ENCODE measurements at places on chromosomes 7 and 10.

- DNase-seq, result no peak
Measured at GRCh38 chr10:107481224-107481623, 316.7 kb upstream of the SORCS1 start.

DNA sequence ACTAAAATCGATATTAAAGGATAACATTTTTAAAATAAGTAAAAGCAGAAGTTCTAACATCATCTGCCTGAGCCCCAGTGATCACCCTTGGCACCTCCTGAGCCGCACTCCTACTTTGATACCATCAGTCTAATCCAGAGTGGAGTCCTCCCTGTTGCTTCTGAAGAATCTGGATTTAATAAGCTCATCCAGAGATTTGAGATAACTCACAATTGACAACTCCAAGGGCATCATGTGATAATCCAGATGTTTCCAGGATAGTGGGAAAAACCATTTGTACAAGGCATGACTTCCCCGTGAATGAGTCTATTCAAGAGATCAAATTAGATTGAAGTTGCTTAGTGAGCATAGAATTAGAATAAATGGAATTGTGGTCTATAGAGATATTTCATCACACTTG, 475.8 kb upstream of the C7orf33 start:
- DNase-seq, result no peak

DNA sequence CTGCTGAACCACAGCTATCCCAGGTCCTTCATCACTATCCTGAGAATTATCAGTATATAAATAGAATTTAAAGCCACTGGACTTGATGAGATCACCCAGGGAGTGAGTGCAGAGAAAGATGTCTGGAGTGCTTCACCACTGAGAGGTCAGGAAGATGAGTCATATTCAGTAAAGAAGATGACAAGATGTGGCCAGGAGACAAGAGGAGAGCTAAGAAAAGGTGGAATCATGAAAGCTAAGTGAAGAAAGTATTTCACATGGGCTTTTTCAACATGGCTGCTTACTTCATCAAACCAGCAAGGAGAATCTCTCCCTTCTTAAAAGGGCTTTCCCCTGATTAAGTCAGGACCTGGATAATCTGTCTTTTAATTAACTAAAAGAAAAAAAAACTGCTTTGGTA, 9.1 kb upstream of the PRKAR2B start:
- DNase-seq, result no peak

- no peak for DNase-seq
Measured at GRCh38 chr10:26368463-26368862, 69.7 kb upstream of the APBB1IP start.

DNA sequence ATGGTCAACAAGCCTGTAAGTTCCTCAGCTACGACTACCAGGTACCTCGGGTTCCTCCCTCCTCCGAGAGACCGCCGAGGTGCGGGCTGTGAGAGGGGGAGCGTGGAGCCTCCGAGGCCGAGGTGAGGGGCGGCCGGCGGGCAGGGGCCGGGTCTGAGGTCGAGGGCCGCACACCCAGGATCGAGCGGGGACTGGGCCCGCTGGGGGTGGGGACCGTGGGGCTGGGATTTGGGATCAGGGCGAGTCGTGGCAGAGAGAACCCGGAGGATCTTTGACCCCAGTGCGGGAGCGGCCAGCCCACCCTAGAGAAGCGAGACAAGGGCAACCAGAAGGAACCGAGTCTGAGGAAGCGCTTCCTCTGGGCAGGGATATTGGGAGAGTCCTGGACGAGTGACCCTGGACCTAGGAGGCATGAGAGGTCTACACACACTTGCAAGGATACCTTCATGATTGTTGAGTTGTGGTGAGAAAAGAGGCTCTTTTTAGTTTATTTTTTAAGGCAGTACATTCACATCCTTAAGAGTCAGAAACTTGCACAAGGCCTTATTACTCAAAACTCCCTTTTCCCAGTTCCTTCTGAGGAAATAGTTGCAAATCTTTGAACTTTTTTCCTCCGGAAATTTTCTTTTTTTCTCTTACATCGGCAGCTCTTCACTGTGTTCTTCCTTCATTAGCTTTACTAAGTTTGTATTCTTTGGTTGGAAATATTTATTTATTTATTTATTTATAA, 395 bp downstream of the ZNF487 start:
- no peak for DNase-seq

GRCh38 chr10:117137031-117137910, 799 bp downstream of the VAX1 start:
- DNase-seq, result no peak

- no peak for DNase-seq
Measured at GRCh38 chr7:47653550-47654411, 71.9 kb upstream of the TNS3 start.

DNA sequence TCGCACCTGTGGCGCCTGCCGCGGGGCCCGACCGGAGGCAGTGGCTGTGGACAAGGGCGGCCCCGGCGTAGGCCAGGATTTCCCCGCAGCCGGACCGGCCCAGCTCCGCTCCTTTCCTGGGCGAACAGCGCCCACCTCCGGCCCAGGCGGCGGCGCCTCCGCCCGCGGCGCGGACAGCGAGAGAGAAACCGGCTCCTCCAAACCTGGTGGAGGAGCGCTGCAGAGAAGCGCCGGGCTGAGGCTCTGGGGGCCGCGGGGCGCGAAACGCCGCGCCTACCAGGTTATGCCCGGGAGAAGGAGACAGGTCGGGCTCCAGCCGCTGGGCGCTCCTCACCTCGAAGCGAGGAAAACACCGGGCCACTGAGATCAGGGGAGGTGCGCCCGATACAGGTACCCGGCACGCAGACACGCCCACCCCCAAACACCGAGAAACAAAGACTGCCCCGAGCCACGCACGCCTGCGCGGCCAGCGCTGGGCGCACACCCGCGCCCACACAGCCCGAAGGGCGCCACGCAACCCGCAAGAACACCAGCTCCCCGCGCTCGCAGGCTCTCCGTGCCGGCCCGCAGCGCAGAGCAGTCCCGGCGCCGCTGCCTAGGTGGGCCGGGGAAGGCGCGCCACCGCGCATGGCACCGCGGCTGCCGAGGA, 3.3 kb downstream of the GRID1 start:
- DNase-seq, result no peak

GRCh38 chr10:130763491-130763890, 548.0 kb downstream of the TCERG1L start:
- no peak for DNase-seq

- no peak for DNase-seq
Measured at GRCh38 chr10:70756700-70757360, 28.3 kb downstream of the TBATA start.

DNA sequence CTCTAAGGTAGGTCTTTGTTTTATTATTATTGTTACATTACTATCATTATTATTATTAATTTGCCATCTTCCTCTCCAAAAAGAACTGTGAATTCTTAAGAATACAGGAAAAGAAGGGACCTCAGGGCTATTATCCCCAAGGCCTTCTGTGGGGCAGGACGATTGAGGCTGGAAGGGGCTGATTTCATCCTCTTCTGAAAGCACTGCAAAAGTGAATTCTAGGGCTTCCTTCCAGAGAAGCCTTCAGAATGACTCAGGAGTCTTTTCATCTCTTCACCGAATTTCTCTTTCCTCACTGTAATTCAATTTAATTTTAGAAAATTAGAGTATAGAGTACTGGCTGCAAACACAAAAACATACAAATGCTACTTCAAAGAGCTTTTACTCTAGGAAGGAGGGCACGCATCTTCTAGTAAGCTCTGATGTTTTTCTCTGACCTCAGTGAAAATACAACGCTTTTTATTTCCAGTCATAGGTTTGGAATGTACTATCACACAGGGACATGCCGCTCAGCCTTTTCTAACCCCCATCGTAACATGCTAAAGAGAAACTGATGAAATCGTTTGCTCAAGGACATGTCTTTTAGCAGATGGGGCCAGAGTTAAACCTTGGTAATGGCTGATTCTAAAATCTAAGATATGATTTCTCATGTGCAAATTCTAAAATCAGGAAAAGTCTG, 280.2 kb upstream of the PITRM1 start:
- DNase-seq, result no peak

- DNase-seq, result peak; percentile 68
Measured at GRCh38 chr10:15585303-15585715, 134.4 kb downstream of the ITGA8 start.

DNA sequence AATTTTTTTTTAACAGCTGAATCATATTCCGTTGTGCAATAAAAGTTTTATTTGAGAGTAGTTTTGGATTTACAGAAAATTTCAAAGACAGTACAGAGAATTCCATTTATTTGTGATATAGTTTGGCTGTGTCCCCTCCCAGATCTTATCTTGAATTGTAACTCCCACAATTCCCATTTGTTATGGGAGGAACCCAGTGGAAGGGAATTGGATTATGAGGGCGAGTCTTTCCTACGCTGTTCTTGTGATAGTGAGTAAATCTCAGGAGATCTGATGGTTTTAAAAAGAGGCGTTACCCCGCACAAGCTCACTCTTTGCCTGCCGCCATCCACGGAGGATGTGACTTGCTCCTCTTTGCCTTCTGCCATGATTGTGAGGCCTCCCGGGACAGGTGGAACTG, 228.0 kb upstream of the MAGI2 start:
- DNase-seq, result no peak

- DNase-seq, result no peak
Measured at GRCh38 chr7:135731-136645, 56.4 kb upstream of the FAM20C start.

DNA sequence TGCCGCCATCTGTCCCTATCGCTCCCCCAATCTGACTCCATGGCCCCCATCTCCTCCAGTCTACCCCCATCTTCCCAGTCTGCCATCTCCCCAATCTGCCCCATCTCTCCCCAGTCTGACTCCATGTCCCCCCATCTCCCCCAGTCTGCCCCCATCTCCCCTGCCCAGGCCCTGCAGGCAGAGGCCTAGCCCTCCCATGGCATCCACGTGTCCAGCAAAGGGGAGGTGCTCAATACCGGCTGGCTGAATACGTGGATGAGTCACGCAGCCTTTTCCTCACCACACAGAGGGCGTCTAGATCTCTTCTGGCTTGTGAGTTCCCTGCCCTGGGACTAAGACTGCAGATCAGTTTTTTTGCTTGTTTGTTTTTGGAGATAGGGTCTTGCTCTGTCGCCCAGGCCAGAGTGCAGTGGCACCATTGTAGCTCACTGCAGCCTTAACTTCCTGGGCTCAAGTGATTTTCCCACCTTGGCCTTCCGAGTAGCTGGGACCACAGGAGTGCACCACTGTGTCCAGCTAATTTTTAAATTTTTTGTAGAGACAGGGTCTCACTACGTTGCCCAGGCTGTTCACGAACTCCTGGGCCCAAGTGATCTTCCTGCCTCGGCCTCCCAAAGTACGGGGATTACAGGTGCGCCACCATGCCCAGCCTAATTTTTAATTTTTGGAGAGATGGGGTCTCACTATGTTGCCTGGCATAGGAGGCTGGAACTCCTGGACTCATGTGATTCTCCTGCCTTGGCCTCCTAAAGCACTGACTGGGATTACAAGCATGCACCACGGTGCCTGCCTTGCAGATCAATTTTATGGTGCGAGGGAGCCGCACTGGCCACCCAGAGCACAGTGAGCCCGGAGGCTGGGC, 15.3 kb upstream of the GPR146 start:
- peak; percentile 86 for DNase-seq

DNA sequence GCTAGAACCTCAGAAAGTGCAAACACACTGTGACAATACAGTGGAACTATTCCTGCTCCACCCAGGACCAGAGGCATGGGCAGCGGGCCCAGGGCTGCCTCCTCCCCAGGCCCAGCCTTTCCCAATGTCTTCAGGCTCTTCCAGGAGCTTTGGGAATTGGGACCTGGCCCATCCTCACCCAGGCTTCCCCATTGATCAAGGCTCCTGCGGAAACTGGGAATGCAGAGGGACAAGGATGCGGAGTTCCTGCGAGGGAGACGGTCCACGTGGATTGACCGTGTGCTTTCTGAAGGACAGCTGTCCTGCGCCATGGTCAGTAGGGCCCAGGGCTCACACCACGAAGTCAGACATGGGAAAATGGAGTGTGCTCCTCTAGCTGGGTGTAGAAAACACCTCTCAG, 56.6 kb downstream of the CSGALNACT2 start:
- DNase-seq, result no peak

DNA sequence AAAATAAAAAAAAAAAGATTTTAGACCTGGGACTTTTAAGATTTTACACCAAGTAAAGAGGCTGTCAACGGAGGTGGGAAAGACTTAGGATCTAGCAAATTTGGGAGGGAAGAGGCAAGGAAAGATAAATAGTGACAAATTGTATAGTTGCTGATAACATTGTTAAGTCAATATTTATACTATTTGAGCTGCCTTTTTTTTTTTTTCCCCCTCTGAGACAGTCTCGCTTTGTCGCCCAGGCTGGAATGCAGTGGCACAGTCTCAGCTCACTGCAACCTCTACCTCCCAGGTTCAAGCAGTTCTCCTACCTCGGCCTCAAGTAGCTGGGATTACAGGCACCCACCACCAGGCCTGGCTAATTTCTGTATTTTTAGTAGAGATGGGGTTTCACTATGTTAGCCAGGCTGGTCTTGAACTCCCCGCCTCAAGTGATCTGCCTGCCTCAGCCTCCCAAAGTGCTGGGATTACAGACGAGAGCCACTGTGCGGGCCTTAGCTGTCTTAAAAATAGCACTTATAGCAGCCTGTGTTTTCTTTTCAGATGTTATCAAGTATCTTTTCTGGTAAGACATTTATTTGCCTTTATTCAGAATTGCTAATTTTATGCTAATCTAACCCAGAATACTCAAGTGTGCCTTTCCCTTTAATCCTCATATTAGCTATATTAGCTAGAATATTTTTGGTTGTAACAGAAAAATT, 94.5 kb downstream of the MMRN2 start:
- DNase-seq, result no peak

GRCh38 chr10:14665304-14665703, 109.4 kb downstream of the FAM107B start:
- no peak for DNase-seq

DNA sequence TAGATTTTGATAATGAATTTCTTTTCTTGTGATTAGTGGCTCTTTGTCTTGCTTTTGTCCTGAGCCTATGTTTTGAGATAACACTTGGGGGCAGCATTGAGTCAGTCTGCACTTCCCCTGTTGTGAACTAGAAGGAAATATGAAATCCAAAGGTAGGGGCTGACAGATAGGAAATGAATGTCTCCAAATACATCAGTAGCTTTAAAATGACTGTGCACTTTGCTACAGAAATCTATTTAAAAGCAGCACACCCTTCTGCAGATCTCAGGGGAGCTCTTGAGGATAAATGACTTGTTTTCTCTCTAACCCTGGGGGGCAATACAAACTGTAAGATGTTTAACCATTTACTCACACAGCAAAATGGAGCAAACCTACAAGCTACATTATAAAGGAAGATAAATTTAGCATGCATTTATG, 176.0 kb upstream of the MYO3A start:
- no peak for DNase-seq

- no peak for DNase-seq
Measured at GRCh38 chr10:28054228-28054860, 55.5 kb upstream of the ODAD2 start.

DNA sequence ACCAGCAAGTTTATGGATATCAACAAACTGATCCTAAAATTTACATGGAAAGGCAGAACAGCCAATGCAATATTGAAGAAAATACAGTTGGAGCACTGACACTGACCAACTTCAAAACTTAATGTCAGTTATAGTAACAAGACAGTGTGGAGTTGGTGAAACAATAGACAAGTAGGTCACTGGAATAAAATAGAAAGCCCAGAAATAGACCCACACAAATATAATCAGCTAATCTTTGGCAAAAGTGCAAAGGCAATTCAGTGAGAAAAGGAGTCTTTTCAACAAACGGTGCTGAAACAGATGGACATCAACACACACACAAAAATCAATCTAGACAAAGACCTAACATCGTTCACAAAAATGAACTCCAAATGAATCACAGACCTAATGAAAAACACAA, 13.8 kb downstream of the RSU1 start:
- no peak for DNase-seq
